Right renal cortex interstitium (tissue), 3 donors: ENCODE measurements at places on chromosomes 13 and 19. TPM values are rescaled to one million over a fixed set of nuclear protein-coding genes. Genes with fewer than 3 reads are reported as not detected.

GRCh38 chr19:3642987-3643673 is 16.5 kb upstream of the CACTIN start:
- DNase-seq = no peak

The CEACAM16 gene
- not detected for polyA plus RNA-seq

DNA sequence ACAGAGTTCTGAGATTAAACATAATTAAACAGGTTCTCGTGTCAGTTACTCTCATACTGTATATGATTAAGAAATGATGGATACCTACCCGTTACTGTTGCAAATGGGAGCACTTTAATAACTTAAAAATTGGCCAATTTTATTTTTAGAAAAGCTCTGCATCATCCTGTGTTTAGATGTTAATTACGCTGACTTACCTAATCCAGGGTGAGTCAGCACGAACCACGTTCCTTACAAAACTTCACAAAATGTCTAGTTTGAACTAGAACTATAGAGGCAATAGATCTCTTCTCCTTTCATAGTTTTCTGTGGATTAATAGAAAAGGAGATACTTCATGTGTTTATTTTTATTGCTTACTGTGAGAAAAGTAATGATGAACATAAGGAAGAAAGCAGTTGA is 363.9 kb downstream of the MYO16 start:
- DNase-seq = no peak

- no peak for DNase-seq
Observed at GRCh38 chr13:71613066-71613745, 253.8 kb downstream of the DACH1 start.

DNA sequence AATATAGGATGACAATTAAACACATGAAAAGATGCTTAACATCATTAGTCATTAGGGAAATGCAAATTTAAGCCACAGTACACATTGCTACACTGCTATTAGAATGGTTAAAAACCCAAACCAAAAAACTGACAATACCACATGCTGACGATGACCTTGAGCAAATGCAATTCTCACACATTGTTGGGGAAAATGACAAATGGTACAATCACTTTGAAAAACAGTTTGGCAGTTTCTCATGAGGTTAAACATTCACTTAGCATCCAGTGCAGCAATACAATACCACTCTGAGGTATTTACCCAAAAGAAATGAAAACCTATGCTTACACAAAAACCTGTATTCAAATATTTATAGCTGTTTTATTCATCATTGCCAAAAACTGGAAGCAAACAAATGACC is 11.3 kb downstream of the FLT3 start:
- no peak for DNase-seq

The NOTCH3 gene
- 90.9 TPM for polyA plus RNA-seq
